SHP77 treated with DMSO at 0.1 percent for 48 hours (cell line): ENCODE measurements at places on chromosomes 11 and 22.

GRCh38 chr11:108797578-108798100, 132.8 kb downstream of the DDX10 start:
- no peak for DNase-seq

DNA sequence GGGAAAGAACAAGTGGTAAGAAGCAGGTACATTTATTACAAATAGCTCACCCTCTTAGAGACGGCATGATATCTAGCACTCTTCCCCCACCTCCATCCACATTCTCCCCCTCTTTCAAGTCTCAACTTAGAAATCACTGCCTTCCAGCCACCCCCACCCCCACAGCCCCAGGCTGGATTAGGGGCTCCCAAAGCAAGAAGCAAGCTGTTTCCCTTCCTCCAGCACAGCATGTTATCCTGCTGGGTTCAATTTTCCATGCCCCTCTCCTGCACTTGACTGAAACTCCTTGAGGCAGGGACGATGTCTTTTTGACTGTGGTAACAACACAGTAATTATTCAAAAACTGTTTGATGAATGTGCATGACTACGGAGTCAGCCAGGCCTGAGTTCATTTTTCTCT, 350.7 kb downstream of the LARGE1 start:
- no peak for DNase-seq

- no peak for DNase-seq
Measured at GRCh38 chr22:27344546-27344945, 457.0 kb downstream of the MN1 start.

DNA sequence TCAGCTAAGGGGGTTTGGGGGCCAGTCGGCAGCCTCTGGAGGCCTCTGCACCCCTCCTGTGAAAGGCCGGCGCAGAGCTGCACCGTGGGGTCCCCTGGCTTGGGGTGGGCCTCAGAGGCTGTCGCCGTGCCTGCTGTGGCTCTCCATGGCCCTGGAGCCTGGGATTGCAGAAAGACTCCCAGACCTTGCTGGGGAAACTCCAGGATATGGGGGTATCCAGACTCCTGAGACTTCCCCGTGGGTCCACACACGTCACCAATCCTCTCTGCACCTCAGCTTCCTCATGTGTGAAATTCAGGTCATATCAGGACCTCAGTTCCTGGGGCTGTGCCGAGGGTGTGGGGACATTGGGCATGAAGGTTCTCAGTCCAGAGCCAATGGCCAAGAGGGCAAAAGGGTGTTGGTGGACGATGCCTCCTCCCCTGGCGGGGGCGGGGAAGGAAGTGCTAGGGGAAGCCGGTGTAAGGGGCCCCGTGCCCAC, 97.1 kb downstream of the KCNQ1 start:
- no peak for DNase-seq

GRCh38 chr11:24748261-24748660, 251.4 kb downstream of the LUZP2 start:
- no peak for DNase-seq

- DNase-seq = no peak
Measured at GRCh38 chr11:94193288-94193687, 64.6 kb downstream of the PANX1 start.

- DNase-seq = no peak
Measured at GRCh38 chr11:65872586-65873317, at the start of gene EFEMP2. TSS of gene EFEMP2 (minus strand) at chr11:65872800. CDS start at chr11:65872354, 446 bp downstream.

GRCh38 chr11:12019337-12019736, 10.9 kb upstream of the DKK3 start:
- DNase-seq = no peak

- no peak for DNase-seq
Measured at GRCh38 chr22:28910569-28911303, 27.4 kb downstream of the ZNRF3 start.

GRCh38 chr11:122601141-122602125, 54.1 kb upstream of the UBASH3B start:
- no peak for DNase-seq

DNA sequence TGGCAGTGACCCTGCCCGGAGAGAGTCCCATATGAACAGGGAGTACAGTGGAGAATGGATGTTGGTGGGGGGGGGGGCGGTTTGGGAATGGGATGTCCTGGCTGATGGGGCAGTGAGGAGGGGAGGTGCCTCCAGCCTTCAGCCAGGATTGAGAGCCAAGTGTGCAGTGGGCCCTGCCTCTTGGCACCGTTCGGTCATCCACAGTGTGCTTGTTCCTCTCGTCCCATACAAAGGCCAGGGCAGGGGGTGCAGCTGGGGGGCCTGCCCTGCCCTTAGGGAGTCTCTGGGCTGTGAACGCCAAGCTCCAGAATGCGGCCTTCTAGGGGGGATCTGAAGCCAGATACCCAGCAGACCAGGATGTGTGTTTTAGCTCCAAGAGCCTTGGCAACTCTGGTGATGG, 34.0 kb downstream of the KCNC1 start:
- DNase-seq = no peak

DNA sequence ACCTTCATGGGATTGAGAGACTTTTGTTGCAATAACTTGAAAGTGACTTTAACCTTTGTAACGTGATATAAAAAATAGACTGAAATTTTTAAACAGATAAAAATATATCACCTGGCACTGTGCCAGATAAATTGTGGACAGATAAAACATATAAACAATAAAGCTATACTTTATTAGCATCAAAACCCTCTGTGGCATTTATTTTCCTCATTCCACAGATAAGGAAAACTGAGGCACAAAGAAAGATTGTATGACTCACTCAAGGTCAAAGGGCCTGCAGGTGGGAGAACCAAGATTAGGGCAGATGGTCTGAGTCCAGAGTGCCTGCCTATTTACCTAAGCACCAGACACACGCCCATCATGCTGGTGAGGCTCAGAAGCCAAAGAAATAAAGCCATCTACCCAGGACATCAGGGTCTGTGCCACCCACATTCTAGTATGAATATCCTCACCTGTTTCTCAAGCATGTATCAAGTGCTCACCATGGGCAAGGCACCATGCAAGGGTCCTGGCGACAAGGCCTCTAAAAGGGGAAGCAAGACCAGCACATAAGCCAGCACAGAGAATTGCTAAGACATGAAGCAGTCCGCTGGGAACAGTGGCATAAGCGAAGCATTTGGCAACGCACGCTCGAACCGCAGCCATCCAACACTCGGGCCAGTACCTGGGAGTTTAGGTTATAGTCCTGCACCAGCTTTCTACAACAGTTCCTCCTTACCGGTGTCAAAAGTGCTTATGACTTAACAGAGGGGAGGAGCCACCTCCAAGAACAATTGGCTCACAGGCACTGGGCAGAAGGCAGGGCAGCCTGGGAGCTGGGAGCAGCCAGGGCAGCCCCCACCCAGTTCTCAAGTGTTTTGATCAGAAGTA, 17.6 kb downstream of the MYH9 start:
- DNase-seq = peak; percentile 74

DNA sequence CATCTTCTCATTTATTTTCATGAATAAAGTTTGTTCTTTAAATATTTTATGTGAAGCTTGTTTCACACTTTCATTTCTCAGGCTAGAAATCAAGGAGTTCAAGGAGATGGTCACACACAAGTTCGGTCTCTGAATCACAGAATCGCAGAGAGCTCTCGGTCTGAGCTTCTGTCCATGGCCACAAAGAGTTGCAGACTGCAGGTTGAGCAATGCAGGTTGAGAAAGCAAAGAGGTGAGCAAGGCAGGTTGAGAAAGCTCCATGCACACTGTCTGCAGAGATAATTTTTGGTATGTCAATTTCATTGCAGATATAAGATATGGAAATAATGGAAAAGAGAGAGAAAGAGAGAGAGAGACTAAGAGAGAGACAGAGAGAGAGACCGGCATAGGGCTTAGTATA, 32.9 kb upstream of the VWA5A start:
- DNase-seq = no peak

DNA sequence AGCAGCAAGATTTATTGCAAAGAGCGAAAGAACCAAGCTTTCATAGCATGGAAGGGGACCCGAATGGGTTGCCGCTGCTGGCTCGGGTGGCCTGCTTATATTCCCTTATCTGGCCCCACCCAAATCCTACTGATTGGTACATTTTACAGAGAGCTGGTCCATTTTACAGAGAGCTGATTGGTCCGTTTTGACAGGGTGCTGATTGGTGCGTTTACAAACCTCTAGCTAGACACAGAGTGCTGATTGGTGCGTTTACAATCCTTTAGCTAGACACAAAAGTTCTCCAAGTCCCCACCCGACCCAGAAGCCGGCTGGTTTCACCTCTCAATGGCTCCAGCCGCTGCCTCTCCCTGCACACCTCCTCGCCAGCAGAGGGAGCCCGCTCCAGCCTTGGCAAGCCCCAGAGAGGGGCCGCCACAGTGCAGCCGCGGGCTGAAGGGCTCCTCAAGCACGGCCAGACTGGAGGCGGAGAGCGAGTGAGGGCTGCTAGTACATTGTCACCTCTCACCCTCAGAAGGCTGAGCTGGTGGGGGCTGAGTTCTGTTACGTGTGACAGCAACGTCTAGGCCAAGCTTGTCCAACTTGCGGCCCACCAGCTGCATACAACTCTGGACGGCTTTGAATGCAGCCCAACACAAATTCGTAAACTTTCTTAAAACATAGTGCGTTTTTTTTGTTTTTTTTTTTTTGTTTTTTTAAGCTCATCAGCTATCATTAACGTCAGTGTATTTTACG, 8.7 kb downstream of the PTH start:
- DNase-seq = no peak

GRCh38 chr11:73241300-73241699, 23.2 kb downstream of the P2RY2 start:
- DNase-seq = no peak

- no peak for DNase-seq
Measured at GRCh38 chr11:131629925-131630540, 259.6 kb downstream of the NTM start.

DNA sequence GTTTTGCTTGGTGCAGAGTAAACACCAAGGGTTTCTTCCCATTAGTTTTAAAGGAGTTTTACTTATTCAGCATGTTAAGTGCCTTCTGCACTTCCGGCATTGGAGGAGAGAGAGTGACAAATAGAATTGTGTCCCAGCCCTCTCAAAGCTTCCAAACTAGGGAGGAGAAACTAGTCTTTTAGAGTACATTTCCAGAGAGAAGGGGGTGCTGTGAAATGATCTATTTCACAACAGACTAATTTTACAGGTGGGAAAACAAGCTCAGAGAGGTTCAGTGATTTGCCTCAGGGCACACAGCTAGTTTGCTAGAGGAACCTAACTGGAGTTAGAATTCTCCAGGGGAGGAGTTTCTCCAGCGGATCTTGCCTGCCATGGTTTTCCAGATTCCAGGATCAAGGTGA, 12.6 kb downstream of the MPST start:
- DNase-seq = no peak

DNA sequence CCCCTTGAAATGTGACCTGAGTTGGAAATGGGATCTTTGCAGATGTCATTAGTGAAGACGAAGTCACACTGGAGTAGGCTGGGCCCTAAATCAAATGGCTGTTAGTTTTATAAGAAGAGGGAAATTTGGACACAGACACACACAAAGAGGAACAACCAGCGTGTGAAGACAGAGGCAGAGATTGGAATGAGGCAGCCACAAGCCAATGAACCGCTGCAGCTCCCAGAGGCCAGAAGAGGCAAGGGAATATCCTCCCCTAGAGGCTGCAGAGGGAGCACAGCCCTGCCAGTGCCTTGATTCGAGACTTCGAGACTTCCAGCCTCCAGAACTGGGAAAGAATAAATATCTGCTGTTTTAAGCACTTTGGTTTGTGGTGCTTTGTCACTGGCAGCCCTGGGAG, 484.5 kb downstream of the MN1 start:
- no peak for DNase-seq

DNA sequence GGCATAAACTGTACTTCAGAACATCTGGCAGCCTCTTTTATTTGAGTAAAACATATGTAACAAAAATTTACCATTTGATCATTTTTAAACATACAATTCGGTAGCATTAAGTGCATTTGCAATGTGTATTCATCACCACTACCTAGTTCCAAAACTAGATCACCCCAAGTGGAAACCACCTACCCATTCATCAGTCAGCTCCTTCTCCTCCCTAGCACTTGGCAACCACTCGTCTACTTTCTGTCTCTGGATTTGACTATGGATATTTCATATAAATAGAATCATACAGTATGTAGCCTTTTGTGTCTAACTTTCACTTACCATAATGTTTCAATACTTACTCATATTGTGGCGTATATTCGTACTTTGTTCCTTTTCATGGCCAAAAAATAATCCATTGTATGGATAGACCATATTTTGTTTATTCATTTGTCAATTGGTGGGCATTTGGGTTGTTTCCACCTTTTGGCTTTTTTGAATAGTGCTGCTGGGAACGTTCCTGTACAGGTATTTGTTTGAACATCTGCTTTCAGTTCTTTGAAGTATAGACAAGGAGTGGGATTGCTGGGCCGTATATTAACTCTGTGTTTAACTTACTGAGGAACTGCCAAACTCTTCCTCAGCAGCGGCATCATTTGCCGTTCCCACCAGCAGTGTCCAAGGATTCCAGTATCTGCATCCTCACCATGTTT, 27.2 kb upstream of the ADORA2A start:
- no peak for DNase-seq

- no peak for DNase-seq
Measured at GRCh38 chr11:3894128-3894731, 38.8 kb downstream of the STIM1 start.

- no peak for DNase-seq
Measured at GRCh38 chr11:46832511-46833214, 13.4 kb downstream of the CKAP5 start.

DNA sequence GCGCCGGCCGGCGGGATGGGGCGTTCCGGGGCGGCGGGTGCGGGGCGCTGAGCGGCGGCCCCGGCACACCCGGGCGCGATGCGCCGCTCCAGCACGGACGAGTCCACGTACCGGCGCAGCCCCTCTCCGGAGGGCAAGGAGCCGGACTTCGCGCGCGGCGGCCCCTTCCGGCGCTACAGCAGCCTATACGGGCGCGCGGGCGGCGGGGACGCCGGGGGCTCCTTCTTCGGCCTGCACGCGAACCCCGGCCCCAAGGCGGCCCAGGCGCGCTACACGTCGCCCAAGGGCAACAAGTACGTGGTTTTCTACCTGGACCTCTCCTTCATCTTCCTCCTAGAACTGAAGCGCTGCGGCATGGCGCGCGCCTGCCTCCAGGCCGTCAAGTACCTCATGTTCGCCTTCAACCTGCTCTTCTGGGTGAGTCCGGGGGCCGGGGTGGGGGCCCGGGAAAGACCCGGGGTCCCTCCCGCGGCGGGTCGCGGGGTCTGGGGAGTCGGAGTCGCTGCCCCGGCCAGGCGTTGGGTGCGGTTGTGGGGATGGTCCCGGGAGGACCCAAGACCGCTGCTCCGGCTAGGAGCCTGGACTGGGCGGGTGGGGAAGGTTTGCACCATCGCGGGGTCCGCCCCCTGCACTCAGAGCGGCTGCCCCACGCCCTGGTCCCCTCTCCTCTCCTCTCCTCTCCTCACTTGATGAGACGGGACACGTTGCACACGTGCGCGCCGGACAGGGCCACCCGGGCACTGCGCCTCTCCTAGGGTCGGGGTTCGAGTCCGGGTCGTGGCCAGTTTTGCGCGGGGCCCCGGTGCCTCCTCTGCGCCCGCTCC, 7.5 kb downstream of the TSPAN4 start:
- no peak for DNase-seq
